ENCODE measurements at places on chromosomes 16 and 17.

- no peak for DNase-seq
Measured at GRCh38 chr17:78746263-78746948, 35.7 kb downstream of the CYTH1 start.

DNA sequence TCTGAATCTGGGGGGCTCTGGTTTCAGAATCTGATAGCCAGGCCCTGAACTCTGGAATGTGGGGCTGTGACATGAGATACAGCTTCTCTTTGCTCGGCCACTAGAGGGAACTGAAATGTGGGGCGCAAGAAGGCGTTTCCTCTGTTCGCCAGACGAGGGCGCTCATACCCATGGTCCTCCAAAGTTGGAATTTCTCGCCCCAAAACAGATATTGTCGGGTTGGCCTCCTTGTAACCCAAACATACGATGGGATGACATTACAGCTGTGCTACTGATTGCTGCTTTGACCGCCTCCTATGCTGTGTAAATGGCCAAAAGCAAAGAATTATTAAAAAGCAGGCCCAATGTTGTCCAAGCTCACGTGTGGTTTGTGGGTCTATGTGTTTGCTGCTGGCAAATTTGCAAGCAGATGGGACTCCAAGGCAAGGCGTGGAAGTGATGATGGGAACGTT lies 13.1 kb upstream of the MSI2 start:
- DNase-seq: no peak

DNA sequence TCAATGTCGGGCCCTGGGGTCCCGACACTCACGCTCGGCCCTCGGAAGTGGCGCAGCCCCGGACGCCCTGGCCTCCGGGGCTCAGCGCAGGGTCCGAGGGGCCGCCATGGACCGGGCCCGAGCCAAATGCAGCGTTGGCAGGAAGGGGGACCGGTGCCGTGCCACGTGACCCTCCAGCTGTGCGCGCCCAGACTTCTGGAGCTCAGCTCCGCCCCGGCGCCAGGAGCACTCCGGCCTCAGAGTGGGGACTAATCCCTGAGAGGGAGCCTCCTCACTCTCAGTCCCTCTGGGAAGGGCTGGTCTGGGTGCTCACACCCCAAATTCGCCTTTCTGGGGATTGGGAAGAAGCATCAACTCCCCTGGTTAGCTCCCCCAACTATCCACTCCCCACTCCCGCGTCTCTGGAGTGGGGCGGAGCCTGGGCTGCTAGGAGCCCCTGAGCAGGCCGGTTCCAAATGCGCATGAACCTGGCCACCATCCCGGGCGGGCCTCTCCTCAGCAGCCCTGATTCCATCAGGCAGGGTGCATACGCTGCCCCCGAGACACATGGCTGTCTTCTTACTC lies at the start of gene B3GNT9:
Gene B3GNT9 (minus strand): TSS at position 166 of the 564 bp plus-strand sequence. CDS start 513 bp downstream, outside the sequence.
- no peak for DNase-seq

GRCh38 chr17:41733348-41734138 lies 900 bp downstream of the HAP1 start:
- DNase-seq: no peak

- no peak for DNase-seq
Measured at GRCh38 chr16:90070440-90070839, 6.7 kb downstream of the PRDM7 start.

DNA sequence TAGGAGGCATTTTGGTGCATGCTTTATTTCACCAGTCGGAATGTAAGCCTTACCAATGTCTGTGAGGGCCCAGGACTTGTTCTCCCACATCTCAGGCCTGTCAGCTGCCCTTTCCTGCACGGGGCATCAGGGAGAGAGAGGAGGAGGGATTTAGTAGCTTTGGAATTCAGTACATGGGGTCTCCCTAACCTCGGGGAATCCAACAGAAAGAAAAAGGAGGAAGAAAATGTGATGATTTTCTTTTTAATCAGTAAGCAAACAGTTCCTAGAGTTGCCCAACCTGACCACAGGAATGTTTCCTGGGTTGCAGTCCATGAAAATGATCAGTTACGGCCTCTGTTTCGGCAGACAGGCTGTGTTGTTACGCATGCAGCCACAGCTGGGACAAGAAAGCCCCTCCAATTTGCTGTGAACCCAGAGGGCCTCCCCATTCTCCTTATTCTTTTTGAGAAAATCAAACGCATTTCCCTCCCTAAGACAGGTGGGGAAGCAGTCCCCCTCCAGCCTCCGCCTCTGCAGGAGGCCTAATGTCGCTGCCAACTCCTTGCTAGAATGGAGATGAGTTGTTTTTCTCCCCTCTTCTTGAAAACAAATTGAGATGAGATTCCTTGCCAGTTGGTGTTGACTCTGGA lies 53.1 kb upstream of the TANGO6 start:
- DNase-seq: no peak

GRCh38 chr17:4573669-4574068 lies 10.7 kb upstream of the SMTNL2 start:
- no peak for DNase-seq

DNA sequence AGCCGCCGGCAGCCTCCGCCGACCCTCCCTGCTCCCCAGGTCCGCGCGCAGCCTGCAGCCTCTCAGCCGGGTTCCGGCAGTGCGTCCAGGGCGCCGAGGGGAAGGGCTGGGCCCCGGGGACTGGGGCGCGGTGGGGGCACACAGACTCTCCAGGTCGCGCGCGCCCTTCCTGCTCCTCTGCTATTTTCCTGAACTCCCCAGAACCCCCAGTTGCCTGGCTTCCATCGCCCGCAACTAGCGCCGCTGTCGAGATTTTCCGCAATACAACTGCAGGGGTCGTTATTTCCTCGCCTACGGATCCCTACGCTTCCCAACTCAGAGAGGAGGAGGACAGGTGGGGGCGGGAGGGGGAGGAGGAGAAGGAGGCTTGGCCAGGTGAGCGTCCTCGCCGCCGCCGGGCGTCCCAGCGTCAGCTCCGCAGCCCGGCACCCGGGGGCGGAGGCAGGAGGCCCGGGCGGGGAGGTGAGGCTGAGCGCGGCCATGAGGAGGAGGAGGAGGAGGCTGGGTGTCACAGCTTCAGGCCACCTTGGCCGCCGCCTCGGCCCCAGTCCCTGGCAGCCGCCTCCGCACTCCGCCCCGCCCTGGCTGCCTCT lies at the start of gene CA10:
Gene CA10 (minus strand): TSS at position 265 of the 593 bp plus-strand sequence.
- DNase-seq: no peak

GRCh38 chr16:57994778-57995177 lies 5.7 kb downstream of the ZNF319 start:
- DNase-seq: no peak

DNA sequence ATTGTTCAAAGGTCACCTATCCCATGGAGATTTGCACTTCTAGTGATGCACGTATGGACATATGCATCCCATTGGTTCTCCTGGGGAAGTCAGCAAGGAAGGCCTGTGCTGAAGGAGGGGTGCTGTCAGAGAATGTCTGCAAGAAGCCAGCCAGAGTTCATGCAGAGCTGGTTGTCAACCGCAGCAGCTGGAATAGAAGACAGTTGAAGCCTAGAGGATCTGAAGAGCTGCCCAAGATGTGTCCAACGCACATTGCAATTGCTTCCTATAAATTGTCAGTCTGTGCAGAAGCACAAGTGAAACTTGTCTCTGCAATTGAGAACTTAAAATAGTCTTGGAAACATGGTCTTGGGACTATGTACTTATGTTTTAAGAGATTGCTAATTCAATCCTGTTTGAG lies 82.1 kb upstream of the CNTNAP4 start:
- DNase-seq: no peak

DNA sequence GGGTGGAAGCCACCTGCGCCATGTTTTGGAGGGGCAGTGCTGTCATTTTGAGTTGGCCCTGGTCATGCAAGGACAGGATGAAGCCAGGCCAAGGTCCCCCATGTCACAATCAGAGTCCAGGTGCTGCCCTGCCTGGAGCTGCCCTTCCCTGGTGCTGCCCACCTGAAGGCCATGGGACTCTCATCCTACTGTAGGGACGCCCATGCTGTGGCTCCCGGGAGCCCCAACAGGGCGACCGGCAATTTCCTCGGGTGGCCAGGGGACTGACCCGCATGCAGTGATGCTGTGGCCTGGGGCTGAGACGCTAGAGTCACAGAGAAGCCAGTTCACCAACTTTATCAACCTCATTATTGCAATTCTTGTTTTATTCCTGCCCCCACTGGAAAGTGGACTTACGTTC lies 8.0 kb downstream of the CCL17 start:
- no peak for DNase-seq

- DNase-seq: peak; percentile 53
Measured at GRCh38 chr16:69709456-69710084, 16.8 kb downstream of the NQO1 start.

DNA sequence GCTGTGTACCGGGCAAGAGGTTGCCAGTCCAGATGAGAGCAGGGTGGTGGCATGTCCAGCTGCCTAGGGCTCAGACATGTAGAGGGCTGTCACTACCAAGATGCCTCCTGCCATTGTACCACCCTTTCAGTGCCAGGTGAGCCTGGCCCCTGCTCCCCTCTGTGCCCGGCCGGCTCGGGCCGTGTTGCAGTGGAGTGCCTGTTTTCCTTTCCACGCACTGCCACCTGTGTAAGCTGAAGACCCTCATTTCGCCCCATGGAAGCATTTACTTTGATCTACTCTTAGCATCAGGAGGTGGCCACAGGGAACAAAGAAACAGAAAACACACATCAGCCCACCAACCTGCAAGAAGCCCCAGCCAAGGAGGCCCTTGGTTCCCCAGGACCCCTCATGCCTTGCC lies 4.6 kb upstream of the RBFOX3 start:
- DNase-seq: no peak

DNA sequence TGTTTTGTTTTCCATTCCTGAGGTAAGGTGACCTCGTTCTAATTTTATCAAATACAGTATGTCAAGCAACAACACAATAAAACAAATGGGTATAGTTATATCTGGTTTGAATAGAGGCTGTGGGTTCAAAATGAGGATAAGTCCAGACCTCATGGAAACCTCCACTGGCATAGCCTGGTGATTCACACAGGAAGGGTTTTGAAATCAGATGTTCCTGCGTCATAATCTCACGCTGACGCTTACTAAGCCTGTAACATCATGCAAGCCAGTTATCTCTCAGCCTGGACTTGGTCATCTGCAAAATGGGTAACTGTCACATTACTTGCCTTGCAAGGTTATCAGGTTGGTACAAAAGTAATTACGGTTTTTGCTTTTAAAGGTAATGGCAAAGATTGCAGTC lies 1056.3 kb upstream of the EEF2KMT start:
- DNase-seq: no peak

GRCh38 chr17:82874011-82874835 lies 34.4 kb upstream of the ZNF750 start:
- DNase-seq: no peak

DNA sequence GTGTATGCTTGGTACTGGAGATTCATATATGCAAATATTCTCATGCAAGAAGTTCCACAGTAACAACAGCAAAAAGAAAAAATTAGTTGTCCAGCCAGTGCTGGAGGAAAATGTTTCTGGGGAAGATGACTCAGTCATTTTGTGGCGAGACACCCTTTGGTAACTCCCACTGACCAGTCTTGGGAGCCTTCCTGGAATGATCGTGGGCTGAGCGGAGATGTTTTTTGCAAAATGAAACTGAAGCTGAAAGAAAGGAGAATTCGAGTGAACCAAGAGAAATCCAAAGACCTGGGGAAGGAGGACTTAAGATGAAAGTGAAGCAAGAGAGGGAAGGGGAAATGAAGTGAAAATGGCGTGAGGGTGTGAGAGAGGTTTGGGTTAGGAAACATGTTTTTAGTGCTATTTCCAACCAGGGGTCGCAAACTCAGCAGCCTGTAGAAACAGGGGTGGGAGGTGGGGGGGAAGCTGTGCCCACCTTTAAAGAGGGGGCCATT lies 5.2 kb downstream of the ITPRIPL2 start:
- DNase-seq: no peak

- DNase-seq: no peak
Measured at GRCh38 chr17:44781551-44782325, 22.9 kb downstream of the ADAM11 start.

DNA sequence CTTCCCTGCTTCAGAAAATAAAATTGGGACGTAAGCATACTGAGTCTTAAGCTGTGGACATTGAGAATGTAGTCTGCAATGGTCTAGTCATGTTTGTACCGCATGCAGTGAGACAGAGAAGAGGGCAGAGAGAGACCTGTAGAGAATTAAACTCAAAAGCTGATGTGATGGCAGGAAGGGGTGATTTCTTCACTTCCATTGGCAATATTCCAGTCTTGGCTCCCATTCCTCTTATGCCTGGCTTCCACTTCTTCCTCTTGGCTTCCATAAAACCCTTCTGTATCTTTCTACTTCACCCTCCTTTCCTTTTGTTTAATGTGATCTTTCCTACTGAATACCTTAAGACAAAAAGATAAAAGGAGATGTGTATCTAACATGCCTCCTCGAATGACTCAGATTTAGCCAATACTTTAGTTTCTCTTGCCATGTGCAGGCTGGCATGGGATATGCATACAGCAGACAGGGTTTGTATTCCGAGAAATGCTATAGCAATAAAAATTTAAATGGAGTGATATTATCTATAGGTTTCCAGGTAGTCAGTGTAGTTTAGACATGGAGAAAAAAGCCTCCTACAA lies 423.1 kb upstream of the DYNLRB2 start:
- no peak for DNase-seq

- no peak for DNase-seq
Measured at GRCh38 chr16:87486713-87487247, 6.0 kb downstream of the ZCCHC14 start.

GRCh38 chr16:23222929-23223328 lies 40.4 kb downstream of the SCNN1G start:
- no peak for DNase-seq

- DNase-seq: no peak
Measured at GRCh38 chr17:48051706-48052486, 3.7 kb downstream of the NFE2L1 start.

- peak; percentile 19 for DNase-seq
Measured at GRCh38 chr17:51793686-51794085, 364.8 kb downstream of the CA10 start.

GRCh38 chr16:89195521-89196171 lies 4.7 kb downstream of the SLC22A31 start:
- no peak for DNase-seq

DNA sequence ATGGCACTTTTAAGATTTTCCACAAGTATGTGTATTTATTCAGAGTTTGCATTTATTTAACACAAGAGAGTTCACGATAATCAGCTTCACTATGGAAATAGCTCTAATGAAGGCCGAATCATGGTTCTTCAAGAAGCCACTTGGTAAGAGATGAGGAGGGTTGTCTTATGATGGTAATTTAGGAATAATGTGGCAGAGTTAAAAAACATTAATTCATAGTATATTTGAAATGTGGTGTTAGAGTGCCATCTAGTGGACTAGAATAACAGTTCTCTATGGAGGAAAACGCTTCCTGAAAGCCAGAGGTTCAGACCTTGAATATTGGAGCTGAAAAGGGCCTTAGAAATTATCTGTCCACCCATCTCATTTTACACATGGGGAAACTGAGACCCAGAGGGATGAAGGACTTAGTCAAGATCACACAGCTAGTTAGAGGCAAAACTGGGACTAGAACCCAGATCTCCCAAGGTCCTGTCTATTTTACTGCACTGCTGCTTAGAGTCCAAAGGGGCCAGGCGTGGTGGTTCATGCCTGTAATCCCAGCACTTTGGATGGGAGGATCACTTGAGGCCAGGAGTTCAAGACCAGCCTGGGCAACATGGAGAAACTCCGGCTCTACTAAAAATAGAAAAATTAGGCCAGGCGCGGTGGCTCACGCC lies 33.8 kb upstream of the KPNB1 start:
- DNase-seq: no peak
